ENCODE measurements at places on chromosomes 7 and 10.

- no peak for DNase-seq
These were observed 192.7 kb downstream of the SEC23IP start for GRCh38 chr10:120085096-120085796.

GRCh38 chr10:13972609-13973008 lies 358.1 kb downstream of the FRMD4A start:
- no peak for DNase-seq

DNA sequence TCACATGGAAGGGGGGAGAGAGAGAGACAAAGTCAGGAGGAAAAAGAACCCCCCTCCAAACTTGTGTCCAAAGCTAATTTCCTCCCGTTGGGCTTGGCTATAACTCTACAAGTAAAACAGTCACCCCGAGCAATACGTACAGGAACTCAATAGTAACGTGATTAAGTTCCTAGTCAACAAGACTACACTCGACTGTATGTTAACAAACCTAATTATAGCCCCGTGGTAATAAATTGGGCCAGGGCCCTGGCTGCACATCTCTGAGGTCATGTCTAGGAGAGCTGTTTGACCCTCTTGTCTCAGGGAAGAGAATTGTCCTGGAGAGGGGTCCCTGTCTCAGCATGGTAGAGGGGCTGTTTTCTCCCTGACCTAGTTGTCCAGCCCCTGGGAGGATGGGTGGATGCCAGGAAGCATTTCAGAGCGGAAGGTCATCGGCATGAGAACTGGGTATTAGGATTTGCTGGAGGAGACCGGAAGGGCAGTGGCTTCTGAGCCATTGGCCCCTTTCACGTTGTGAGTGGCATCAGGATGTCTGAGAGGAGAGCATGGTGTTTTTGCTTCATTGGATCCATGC lies 60.2 kb upstream of the COMTD1 start:
- DNase-seq: no peak

DNA sequence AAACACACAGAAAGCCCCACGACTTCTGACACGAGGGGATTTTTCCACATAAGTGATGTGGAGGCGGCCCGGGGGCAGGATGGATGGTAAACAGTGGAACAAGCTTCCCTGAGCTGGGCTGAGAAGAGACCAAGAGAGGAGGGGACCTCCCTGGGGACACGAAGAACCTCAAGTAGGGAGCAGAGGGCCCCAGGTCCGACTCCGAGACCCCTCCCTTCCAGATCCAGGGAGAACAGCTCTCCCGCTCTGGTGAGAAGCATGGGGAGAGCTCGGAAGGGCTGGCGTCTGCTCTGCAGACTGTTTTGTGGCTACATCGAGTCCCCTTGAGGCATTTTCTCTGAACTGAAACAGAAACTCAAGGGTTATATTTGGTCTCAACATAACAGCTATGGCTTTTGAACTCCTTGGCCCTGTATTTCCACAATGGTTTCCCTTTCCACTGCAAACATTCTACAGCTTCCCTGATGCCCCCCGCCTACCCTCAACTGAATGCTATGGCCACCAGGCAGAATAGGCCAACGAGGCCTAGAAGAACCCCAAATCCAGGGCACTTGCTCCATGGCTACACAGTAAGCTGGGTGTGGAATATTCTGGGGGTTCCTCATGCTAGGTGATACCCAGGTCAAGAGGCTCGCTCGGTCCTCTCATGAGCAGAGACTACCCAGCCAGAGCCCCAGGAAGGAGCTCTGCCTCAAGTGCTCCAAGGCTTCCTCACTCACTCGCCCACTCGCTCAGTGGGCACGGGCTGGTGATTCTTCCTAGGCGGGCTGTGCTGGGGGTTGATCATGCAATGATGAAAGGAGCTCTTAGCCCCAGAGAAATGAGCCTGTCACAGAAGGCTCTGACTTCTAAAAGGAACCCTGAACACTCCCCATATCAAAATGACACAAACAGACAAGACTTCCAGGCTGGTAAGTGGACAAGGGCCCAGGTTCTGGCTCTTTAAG lies 47.5 kb downstream of the FAM53B start:
- no peak for DNase-seq

- peak; percentile 97 for DNase-seq
These were observed at the start of gene ZCWPW1 for GRCh38 chr7:100428199-100428966. Gene ZCWPW1, minus strand, starts transcription at chr7:100428703. Its CDS starts 8,054 bp downstream, at chr7:100420649.

- peak; percentile 64 for DNase-seq
These were observed 78.0 kb downstream of the HIP1 start for GRCh38 chr7:75660566-75661215.

DNA sequence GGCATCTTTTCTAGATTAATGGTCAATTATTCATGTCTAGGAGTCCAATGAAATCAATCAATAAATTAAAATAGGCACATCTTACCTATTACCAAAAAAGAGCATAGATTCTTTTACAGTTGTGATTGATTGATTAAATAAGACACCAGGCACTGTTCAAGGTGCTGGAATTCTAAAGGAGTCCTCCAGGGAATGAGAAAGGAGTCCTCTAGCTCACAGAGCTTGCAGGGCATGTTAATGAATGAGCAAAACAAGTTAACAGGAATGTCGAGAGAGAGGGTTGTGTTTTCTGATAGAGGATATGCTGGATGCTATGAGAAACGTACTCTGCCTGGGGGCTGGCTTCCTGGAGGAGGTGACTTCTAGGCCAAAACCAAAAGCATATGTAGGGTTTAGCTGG lies 191.4 kb downstream of the BMPER start:
- no peak for DNase-seq
